Stimulated activated CD4-positive, alpha-beta T cell treated with anti-CD3 and anti-CD28 coated beads, Interleukin-15, amount 100 ng/mL, for 24 hours (primary cell): ENCODE measurements at places on chromosomes 2 and 18.

- no peak for DNase-seq
These were observed 12.4 kb downstream of the ADRA2B start for GRCh38 chr2:96103761-96104486.

DNA sequence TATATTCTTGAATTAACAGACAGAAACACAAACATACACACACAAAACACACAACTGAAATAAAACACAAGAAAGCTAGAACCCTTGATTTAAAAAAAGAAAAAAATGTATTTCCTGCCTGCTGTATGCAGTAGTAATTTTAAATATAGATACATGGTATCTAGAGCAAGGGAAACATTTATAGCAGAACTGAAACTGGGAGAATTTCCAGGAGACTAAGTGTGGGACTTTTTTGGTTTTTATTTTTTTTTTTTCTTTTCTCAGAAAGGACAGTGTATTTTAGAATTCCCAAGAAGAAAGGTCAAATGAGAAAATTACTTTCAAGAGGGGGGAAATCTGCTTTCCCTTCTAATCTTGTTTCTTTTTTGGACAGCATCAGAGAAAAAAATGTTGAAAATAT, 558.9 kb upstream of the PKDCC start:
- DNase-seq = no peak

DNA sequence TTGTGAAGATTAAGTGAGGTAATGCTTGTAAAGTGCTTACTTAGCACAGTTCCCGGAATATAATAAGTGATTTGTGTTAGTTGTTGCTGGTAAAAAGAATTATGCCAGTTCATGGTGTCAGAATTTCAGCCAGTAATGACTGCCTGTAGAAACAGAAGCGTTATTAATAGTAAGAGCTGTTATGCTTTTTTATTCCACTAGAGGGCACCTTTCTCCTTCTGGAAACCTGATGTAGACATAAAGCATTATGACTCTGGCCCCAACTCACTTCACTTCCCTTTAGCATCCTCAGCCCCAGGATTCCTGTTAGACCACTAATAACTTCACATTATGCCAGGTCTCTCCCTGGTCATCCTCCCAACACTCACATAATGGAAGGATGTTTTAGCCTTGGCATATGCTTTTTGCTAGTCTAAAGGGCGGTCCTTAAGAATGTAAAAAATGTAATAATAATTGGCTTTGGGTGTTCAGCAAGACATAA, 34.9 kb downstream of the C18orf54 start:
- no peak for DNase-seq

DNA sequence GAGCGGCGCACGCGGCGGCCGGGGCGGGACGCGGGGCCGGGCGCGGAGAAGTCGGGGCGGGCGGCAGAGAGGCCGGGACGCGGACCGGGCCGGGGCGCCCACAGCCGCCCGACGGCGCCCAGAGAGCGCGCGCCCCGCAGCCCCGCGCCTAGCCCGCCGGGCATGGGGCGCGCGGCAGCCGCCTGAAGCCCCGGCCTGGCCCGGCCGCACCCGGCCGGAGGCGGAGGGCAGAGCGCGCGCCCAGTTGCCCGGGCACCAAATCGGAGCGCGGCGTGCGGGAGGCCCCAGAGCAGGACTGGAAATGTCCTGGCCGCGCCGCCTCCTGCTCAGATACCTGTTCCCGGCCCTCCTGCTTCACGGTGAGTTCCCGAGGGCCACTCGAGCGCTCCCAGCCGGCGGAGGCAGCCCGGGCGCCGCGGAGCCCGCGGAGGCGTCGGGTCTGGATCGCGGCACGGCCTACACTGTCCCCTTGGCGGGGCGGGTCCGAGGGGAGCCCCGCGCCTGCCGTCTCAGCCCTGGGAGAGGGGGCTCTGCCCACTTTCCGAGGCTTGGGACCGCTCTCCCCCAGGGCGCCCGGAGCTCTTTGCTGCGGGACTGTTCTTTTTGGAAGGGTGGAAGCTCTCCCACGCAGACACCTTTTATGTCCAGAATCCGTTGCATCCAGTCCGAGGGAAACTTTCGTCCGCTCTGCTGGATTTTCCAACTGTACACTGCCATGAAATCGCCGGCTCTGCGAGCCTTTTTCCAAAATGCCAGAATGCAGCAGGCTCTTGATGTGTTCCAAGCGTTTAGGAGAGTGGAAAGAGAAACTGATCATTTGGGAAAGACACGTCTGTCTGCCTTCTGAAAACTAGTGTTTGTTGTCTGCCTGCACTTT, 484 bp downstream of the APCDD1 start:
- DNase-seq = peak; percentile 9

- no peak for DNase-seq
These were observed 63.2 kb upstream of the NPAS2 start for GRCh38 chr2:100756704-100757103.

DNA sequence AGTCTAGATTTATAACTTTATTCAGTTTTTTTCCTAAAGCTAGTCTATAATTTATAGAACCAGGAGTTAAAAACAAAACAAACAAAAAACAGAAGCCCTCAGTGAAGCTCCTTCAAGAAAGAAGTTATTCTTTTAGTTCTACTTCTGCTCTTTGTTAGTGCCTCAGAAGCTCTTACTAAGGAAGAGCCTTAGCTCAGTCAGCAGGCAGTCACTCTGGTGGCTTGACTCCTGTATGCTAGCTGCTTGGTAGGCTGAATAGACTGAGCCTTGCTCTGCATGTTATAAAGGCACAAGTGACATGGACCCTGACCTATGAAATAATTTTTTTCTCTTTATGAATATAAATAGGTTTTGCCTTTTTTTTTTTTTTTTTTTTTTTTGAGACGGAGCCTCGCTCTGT, 24.8 kb downstream of the NCOA1 start:
- no peak for DNase-seq

- DNase-seq = no peak
These were observed 1.9 kb upstream of the NAB1 start for GRCh38 chr2:190646780-190647522.

GRCh38 chr18:28079883-28080282, 97.0 kb downstream of the CDH2 start:
- no peak for DNase-seq

DNA sequence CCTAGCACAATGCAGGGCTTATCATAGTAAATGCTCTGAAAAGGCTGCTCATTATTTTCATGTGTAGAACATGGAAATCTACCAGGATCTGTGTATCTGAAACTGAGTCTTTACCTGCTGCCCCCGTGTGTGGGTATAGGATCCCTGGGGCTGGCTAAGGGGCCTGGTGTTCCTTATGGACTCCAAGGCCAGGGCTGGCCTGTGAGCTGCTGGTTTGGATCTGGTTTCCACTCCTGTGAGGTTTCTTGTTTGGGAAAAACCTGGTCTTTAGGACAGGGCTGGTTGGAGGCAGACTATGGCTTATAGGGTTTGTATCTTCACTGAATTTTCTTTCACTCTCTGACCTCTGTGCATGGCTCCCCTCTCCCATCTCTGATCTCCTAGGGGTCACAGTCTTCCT, 80.8 kb downstream of the DYSF start:
- no peak for DNase-seq

DNA sequence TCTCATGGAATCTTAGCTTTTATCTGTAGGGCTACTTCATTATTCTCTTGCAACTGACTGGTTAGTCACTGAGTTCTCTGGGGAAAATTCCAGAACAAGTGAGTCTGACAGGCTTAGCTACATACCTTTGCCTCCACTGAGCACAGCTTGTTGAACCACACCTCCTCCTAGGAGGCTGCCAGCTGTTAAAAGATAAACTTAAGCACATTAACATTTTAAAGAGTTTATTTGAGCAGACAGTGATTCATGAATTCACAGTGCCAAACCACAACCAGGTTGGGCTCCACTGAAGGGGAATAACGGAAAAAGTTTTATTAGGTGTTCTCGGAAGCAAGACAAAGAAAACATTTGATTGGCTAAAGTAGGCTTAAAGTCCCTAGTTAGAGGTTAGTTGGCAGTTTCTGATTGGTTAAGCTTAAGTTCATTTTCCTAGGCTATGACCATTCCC, 12.5 kb upstream of the SLC38A11 start:
- DNase-seq = no peak

DNA sequence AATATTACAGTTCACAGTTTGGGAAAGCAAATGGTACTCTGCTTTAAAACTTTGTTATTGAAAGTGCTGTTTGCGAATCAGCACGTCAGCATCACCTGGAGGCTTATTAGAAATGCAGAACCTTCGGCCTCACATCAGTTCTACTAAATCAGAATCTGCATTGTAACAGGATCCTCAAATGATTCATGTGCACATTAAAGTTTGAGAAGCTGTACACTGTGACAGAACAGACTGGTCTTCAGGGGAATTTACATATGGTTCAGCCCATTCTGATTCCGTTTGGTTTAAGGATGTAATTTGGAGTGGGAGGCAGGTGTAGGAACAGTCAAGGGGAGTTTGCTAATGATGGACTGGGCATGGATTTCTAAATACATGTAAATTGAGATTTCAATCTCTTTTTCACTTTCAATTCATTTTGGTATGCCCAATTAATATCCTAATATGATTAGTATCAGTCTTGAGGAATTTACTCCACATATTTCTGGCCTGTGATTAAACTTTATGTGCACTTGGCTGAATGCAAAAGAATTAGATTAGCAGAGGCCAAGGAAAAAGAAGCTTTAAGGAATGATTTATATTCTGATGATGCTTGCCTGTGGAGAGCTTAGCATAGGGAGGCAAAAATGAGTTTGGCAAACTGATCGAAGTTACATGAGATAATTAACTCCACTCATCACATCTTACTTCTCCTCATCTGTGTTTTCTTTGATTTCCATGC, 248.8 kb downstream of the XIRP2 start:
- DNase-seq = no peak

- DNase-seq = peak; percentile 26
These were observed 33.2 kb upstream of the MTIF2 start for GRCh38 chr2:55302241-55302640.

GRCh38 chr2:179461420-179461819, 196.8 kb upstream of the SESTD1 start:
- no peak for DNase-seq

- no peak for DNase-seq
These were observed 1104.0 kb upstream of the PIK3C3 start for GRCh38 chr18:40851014-40851429.

- DNase-seq = no peak
These were observed 408.1 kb downstream of the THSD7B start for GRCh38 chr2:137173463-137173862.

- DNase-seq = no peak
These were observed 109.9 kb downstream of the SLC4A3 start for GRCh38 chr2:219737270-219737691.

GRCh38 chr2:106562268-106563186, 75.4 kb downstream of the CD8B2 start:
- DNase-seq = no peak

- no peak for DNase-seq
These were observed 149.0 kb downstream of the LAMA3 start for GRCh38 chr18:23838233-23838632.

GRCh38 chr2:224870341-224870740, 154.2 kb upstream of the CCDC195 start:
- DNase-seq = no peak

DNA sequence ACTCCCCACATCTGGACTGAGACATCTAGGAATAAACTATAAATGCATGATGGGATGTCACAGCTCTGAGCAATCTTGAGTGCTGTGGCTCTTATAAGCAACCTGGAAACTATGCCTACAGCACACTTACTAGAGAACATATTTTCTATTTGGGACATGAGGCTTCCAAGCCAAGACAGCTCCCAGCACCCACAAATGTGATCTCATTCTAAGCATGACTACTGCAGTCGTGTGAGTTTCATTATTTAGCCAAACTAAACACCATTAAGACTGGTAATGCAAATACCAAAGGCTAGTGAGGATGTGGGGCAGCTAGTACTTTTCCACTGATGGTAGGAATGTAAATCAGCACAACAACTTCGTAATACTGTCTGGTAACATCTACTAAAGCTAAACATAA, 72.5 kb downstream of the RTTN start:
- no peak for DNase-seq

DNA sequence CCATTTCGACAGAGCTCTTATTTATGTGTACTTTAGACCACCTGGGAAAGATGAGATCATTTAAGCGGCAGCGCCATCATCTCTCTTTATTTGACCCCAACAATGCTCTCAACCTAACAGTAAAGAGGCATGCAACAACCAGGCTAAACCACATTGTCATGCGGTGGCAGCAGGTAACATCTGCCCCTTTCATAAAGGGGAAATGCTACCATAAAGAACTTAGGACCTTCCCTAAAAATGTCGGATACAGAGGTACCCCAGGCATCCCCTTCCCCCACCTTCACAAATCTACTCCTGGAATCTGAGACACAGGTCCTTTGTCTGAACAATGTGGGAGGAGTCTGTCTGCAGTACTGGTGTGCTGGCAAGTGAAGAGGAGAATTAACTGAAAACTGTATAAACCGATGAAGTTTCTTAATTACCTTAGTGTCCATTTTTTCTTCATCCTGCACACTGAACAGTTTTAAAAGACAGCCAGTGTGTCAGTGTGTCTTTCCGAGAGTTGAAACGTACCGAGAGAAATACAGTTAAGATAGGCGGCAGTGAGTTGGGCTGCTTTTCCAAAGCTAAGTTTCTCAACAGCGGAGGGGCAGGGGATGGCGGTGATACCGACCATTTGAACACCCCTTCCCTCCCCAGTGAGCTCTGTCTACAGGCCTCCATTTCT, 1.9 kb downstream of the MEX3C start:
- DNase-seq = peak; percentile 37

- peak; percentile 45 for DNase-seq
These were observed 1.4 kb downstream of the DNMT3A start for GRCh38 chr2:25340181-25340921.

GRCh38 chr2:182907081-182907830, 40.8 kb upstream of the FRZB start:
- DNase-seq = no peak

DNA sequence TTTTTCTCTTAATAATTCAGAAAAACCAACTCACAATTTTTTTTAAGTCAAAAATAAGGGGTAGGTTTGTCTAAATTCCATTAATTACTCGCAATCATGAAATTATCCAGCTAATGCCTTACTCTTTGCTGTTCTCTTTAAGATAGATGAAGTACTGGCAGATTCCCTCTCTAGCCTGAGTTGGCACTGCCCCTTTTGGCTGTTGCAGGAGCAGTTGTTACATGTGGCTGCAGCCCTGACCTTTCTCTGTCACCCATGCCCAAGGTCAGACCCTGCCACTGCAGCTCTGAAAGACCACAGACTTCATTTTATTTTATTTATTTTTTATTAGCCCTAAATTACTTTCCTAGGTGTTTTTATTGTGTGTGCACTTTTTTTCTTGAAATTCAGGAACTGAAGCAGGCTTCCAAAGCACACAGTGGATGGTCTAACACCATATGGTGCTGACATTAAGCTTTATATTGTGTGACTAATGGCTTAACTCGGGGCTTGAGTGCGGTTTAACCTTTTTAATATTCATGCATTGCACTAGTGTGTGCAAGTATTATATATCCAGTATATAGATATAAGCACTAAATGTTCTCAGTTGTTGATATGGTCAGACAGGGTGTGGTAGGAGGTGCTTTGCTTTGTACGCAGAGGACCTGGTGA, 313.0 kb downstream of the CDH2 start:
- DNase-seq = no peak

DNA sequence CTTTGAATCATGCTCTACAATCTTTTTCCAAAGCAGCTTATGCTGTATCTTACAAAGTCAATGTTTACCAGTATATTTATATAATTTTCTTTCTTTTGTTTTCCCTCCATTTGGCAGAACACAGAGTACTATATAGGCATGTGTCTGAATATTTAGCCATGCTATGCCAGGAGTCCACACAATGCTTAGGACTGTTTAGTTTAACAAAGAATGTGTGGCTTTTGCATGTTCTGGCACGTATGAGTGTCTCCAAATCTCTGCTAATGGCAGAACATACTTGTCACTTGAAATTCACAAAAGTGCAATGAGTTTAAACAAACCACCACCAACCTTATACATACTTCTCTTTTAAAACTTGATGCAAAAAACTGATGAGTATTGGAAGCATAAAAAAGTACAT, 268.0 kb downstream of the NR4A2 start:
- DNase-seq = no peak
